ENCODE measurements at places on chromosomes 1 and 21. TPM values are rescaled to one million over a fixed set of nuclear protein-coding genes. Genes with fewer than 3 reads are reported as not detected.

Gene SPATA46
- not detected for total RNA-seq

Gene ECM1
- total RNA-seq = 1.6 TPM

DNA sequence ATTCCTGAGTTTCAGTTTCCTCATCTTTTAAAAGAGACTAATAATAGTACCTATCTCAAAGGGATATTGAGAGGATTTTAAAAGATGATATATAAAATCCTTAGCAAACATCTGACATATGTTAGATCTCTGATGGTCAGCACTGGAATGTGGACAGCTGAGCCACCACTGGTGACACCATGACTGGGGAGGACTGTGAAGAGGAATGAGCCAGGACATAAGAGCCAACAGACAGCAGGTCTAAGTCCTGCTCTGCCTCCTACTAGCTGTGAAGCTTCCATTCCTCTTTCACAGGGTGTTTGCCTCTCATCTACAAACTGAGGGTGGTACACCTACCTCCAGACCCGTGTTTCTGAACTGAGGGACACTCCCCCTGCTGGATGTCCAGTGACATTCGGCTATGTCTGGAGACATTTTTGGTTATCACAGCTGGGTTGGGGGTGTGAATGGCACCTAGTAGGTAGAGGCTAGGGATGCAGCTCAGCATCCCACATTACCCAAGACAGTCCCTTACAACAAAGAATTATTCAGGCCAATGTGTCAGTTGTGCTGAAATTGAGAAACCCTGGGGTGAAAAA lies 109.1 kb upstream of the OLIG2 start:
- H3K4me1 ChIP-seq = peaks cover 19% of the 10 kb centered on the region
- no peak overlapping the region for H3K4me3 ChIP-seq
- peaks cover 16% of the 10 kb centered on the region for H3K27me3 ChIP-seq

DNA sequence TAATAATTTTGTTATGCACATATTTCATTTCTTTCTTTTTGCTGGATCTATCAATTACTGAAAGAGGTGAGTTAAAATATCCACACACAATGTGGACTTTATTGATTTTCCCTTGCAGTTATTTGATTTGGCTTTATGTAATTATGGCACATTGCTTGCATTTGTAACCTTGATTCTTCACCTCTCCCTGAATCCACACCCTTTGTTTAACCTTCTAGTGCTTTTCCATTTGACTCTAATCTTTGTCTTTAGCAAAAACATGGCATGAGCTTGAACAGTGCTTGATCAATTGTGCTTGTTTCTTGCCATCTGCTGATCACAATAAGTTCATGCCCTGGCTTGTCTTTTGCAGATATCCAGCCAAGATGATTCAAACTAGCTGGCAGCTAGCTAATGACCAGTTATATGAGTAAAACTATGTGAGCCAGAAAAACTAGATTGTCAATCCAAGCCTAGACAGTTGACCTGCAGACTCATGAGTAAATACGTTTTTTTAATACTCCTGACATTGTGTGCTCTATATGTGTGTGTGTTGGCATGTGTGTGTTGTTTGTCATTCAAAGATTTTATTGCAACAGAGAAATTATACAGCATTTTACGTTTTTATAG lies 899.2 kb downstream of the NCAM2 start:
- no peak overlapping the region for H3K4me3 ChIP-seq
- H3K27ac ChIP-seq = no peak overlapping the region
- no peaks in the 10 kb centered on the region for H3K4me1 ChIP-seq
- H3K36me3 ChIP-seq = no peaks in the 10 kb centered on the region
- DNase-seq = no peak

DNA sequence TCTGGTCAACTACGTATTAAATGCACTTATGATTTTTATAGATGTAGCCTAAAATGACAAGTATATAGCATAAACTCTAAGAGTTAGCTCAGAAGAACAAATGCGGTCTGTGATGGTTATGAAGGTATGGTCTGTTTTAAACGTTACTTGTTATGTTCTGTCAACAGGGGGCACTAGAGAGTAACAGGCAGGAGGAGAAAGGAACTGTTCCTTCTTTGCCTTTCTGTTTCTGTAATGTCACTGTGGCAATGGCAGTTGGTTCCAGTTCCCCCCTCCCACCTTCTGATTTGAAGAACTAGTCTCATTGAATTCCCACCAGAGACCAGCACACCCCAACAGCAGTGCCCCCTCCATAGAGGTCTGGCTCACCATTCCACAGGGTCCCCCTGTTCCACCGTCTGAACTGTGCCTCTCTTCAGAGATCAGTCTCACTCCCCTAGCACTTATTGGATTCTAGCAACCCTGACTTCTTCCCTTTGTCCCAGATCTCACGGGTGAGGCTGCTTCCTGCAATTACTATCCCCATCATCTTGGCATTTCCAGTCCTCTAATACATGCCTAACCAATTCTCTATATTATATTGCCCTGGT lies 14.0 kb downstream of the KRTAP24-1 start:
- DNase-seq = no peak
- H3K4me3 ChIP-seq = no peak overlapping the region

DNA sequence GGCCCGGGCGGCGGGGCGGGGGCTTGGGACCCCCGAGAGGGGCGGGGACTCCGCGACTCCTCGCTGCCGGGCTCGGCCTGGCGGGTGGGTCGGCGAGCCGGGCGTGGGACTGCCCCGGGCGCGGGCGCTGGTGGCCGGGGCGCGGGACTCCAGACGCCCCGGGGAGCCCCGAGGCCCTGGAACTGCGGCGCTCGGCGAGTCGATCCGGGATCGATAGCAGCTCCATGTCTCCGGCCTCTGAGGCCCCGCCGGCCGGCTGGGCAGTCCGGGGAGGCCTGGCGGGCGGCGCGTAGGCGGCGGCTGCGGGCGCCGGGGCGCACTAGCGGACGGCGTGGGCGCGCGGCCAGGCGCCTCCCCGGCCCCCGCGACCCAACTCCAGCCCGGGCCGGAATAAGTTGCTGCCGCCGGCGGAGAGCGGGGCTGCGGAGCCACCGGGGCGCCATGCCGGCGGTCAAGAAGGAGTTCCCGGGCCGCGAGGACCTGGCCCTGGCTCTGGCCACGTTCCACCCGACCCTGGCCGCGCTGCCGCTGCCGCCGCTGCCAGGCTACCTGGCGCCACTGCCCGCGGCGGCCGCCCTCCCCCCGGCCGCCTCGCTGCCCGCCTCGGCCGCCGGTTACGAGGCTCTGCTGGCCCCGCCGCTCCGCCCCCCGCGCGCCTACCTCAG lies 400 bp downstream of the SAMD11 start:
- no peak for DNase-seq
- H3K27me3 ChIP-seq = peaks cover 50% of the 10 kb centered on the region
- H3K4me1 ChIP-seq = peaks cover 4% of the 10 kb centered on the region
- H3K36me3 ChIP-seq = no peaks in the 10 kb centered on the region
- H3K27ac ChIP-seq = no peak overlapping the region
- H3K4me3 ChIP-seq = no peak overlapping the region

DNA sequence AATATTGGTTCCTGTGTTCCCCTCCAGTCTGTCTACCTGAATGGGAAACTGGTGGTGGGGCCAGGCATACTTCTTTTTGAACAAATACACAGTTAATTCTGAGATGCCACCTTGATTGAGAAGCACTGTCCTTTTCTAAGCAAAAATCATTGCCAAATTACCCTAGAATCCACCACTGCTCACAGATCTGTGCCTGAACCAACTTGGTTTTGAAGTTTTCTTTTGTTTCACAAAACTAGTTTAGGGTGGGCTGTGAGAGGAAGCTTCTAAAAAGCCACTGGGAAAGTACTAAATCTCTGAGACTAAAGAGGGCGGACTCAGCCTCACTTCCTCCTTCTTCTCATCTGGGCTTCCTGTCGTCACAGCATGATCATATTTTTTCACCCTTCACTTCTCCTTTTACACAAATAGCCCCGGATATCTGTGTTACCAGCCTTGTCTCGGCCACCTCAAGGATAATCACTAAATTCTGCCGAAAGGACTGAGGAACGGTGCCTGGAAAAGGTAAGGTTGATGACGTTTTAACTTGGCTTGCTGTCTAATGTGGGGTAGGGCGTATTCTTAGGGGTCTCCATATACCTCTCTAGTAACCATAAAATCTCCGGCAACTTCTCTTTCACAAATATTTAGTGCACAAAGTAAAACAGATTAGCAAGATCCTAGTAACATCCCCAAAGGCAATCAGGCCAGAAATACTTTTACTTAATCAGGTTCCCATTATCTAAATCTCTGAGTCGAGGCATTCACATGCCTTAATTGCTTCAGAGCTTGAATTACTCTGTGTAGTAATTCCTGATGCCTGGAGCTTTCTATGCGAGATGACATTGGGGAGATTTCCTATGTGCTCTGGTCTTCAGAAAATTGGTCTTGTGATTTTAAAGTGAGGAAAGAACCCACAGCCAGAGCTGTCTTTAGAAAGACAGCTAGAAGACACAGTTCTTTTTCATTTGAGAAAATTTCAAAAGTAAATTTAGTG lies at the start of gene CD53:
CD53 (plus strand) TSS at position 404 of the 976 bp plus-strand sequence. CDS start 18,261 bp downstream, outside the sequence.
- H3K27ac ChIP-seq = peak within 1 kb of the TSS; percentile 98
- H3K4me1 ChIP-seq = peaks cover 34% of the 10 kb centered on the region
- peaks cover 36% of the 10 kb centered on the region for H3K36me3 ChIP-seq
- no peaks in the 10 kb centered on the region for H3K27me3 ChIP-seq

DNA sequence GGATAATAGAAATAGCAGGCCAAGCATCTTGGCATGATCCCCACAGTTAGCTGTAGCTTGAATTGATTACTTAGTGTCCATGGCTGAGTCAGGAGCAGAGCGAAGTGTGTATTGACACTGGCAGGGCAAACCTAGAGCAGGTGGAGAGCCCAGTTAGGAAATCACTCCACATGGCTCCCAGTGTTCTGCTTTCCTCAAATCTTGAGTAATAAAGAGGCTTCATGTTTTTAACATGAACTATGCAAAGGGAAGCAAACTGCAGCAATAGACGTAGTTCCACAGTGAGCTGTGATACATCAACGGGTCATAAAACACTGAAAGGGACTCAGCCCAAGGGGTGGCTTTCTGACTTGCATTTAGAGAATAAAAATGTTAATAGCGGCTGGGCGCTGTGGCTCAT lies 28.9 kb downstream of the RHEX start:
- no peak for DNase-seq
- peaks cover 17% of the 10 kb centered on the region for H3K4me1 ChIP-seq
- peaks cover 58% of the 10 kb centered on the region for H3K27me3 ChIP-seq
- H3K36me3 ChIP-seq = no peaks in the 10 kb centered on the region

DNA sequence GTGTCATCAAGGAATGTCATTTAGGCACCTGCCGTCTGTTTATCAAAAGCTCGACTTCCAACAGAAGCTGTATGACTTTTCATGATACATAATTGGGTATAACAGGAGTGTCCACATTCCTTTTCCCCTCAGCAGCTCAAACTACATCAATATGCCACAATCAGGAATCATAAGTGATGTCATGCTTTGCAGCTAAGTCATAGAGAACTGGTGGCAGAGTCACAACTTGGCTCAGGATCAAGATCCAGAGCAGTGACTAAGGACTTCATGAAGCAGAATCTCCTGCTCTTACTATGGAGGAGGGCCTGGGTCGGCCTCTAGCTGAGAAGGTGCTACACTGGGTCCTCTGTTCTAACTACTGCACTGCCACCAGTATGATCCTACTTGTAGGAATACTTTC lies 36.5 kb upstream of the AGBL4 start:
- no peak overlapping the region for H3K4me3 ChIP-seq
- no peak overlapping the region for H3K27ac ChIP-seq
- no peak for DNase-seq
- no peaks in the 10 kb centered on the region for H3K36me3 ChIP-seq
- H3K27me3 ChIP-seq = no peaks in the 10 kb centered on the region
- H3K4me1 ChIP-seq = no peaks in the 10 kb centered on the region

- no peak for DNase-seq
- H3K4me3 ChIP-seq = peak overlapping the region; percentile 15
- peaks cover 60% of the 10 kb centered on the region for H3K36me3 ChIP-seq
- H3K27me3 ChIP-seq = no peaks in the 10 kb centered on the region
- peaks cover 58% of the 10 kb centered on the region for H3K4me1 ChIP-seq
Measured at GRCh38 chr1:100394285-100394684, 42.0 kb downstream of the CDC14A start.
